ENCODE measurements at places on chromosomes 3 and 15.

- no peak for DNase-seq
These were observed 4.1 kb downstream of the MBNL1 start for GRCh38 chr3:152272771-152273242.

DNA sequence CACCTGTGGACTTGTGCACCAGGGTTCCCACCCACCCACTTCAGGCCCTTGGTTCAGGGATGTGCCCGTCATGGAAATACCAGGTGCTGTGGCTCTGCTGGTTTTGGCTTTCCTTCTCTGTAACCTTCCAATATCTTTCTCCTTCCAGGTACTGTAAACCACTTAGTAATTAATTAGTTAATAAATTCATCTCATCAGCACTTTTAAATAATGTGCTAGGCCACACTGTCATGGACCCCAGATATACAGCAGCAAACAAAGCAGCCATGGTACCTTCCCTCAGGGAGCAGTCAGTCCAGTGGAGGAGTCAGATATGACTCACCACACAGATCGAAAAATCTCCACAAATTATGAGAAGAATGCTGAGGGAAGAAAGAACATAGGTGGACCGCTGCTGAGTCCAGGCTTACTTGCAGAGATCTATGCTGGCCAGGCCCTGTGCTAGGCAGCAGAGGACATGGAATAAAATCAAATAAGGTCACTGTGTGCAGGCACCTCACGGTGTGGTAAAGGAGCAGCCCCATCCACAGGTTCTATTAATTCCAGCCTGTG lies 6.8 kb upstream of the GATA2 start:
- DNase-seq = no peak

DNA sequence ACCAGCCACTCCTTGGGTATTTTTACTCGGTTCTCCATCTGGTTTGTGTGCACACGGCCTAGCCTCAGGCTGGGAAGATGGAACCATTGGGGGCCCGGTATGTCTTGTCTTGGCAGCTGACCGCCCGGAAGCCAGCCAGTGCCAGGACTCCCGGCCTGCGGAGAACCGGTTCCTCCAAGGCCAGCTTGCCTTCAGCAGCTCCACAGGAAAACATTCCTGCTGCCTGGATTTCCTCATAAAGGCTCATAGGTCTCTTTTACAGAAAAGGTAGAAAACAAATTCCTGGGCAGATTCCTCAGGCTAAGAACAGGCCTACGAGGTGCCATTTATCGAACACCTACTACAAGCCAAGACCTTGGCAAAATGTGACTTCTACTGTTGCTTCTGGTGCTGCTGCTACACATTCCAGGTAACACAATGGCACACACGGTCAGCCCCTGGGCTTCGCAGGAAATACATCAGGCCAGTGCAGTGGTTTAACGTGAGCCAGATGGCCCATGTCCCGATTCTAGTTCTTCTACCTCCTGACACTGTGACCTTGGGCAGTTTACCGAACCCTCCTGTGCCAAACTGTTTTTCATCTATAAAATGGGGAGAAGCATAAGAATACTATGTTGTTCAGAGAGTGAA lies 141.8 kb downstream of the OPA1 start:
- DNase-seq = no peak

DNA sequence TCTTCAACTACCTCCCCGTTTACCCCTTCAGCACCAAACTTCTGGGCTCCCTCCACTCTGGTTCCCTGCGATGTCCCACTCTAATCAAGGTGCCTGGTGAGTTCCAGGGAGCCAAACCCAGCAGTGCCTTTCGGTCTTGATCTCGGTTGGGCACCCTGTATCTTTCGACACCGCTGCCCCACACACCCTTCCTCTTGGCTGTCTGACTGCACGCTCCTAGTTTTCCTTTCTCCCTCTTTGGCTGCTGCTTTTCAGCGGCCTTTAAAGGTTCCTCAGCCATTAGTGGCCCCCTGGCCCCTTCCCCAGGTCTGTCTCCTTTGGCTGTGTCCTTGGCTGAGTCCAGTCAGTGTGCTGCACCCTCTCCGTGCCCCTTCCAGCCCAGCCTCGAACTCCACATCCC lies 784 bp downstream of the TTLL3 start:
- no peak for DNase-seq

DNA sequence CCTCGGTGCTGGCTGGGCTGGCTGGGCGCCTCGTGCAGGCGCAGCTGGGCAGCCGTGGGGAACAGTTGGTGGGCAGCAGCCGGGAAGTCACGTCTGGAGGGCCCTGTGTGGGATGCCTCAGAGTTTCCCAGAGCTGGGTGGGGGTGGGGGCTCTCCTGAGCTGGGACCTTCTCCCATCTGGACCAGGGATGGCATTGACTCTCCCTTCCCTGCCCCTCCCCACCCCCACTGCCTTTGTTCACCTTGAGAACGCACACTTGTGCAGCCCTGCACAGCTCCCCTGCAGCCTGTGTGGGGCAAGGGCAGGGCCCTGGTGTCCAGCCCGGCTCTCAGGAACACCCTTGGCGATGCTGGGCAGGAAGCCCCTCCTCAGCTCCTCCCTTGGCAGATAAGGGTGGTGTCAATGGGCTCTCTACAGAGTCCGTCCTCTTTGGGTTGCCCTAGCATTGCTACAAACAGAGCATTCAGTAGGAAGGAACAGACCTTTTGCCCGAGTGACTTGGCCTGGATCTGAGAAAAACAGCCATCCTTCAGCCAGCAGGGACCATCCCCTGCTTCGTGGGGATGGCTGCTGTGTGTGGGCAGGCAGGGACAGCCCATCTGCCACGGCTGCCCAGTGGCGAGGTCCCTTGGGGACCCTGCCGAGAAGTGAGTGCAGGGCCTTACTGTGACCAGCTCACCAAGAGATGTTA lies 25.5 kb upstream of the KLF13 start:
- DNase-seq = no peak

- no peak for DNase-seq
These were observed 3.1 kb downstream of the MITF start for GRCh38 chr3:69742391-69742790.

DNA sequence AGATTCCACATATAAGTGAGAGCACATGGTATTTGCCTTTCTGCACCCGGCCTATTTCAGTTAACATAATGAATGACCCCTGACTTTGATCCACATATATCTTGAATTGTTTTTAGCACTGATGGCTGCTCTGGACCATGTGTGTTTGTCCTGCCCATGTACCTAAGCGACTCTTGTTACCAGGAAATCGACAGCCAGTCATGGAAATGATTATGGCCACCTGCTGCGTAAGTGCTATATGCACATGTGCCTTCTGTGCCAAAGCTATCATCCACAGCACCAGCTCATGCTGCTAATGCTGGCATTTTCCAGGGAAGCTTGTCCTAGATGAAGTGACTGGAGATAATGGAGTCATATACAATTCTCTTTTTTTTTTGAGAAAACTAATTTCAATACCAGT lies 103.7 kb downstream of the PEX5L start:
- DNase-seq = no peak

- DNase-seq = no peak
These were observed 2.6 kb downstream of the ILDR1 start for GRCh38 chr3:122019493-122019892.

GRCh38 chr3:37855363-37855970 lies 6.2 kb upstream of the CTDSPL start:
- peak; percentile 88 for DNase-seq

- no peak for DNase-seq
These were observed 49.3 kb downstream of the STRIT1 start for GRCh38 chr3:155244216-155244615.

GRCh38 chr3:73080216-73080966 lies 18.9 kb downstream of the EBLN2 start:
- no peak for DNase-seq

DNA sequence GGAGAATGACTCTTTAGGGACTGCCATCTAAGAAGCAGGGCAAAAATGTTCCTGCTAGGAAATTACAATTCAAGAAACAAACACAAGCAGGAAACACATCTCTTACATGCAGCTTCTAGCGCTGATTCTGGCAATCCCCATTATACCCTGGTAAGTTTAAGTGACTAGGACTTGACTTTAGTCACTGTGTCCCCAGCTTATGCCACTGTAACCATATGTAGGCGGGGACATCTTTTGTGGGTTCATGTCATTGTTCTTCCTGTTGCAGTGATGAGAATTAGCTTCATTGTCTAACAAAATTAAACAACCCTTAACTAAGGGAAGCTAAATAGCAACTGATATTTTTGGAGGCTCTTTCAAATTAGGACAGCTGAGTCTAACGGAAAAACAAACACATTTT lies 17.9 kb upstream of the FAM81A start:
- DNase-seq = no peak

- DNase-seq = no peak
These were observed 805.9 kb downstream of the AGBL1 start for GRCh38 chr15:86885616-86886015.

DNA sequence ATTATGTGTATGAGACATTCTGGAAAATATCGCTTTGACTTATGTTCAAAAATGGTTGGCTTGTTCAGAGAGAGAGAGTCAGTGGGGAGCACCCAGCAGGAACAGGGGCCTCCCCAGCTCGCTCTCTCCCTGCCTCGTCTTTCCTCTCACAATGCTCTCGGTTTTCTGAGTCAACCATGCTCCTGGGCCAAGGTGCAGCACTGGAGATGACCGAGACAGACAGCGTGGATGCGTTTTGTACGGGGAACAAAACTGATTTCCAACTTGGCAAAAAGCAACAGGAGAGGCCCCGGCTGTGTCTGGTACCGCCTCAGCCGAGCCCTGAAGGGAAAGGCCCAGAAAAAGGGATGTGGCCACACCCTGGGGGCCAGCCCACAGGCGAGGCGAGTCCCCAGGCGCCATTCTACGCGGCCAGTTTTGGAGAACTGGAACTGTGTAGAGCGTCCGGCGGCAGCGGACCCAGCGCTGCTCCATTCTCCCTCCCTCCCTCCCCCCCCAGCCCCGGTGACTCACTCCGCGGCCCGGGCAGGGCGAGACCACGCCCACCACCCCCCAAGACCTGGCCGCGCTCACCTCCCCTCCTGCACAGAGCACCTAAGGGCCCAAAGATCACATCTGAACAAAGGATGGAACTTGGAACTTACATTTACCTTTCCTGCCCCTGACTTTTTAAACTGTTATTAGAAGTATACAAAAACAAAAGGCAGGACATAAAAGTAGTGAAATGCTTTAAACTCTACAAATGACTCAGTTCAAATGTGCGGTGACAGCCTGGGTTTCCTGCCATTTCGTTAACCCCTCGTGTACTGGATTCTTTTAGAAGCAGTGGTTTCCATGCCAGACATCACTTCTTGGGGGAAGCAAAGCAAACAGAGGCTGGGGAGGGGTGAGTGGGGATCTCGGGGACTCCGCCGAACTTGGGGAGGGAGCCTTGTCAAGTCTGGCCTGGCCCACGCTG lies 12.7 kb downstream of the ATP10A start:
- DNase-seq = peak; percentile 11

DNA sequence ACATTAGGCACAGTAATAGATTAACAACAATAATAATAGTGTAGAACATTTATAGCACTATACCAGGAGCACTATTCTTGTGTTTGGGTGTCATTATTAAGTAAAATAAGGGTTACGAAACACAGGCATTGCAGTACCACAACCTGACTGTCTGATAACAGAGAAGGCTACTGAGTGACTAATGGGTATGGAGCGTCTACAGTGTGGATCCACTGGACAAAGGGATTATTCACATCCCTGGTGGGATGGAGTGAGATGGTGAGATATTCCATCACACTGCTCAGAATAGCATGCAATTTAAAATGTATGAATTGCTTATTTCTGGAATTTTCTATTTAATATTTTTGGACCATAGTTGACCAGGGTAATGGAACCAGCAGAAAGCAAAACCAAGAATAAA lies 18.2 kb downstream of the MINDY4B start:
- no peak for DNase-seq

DNA sequence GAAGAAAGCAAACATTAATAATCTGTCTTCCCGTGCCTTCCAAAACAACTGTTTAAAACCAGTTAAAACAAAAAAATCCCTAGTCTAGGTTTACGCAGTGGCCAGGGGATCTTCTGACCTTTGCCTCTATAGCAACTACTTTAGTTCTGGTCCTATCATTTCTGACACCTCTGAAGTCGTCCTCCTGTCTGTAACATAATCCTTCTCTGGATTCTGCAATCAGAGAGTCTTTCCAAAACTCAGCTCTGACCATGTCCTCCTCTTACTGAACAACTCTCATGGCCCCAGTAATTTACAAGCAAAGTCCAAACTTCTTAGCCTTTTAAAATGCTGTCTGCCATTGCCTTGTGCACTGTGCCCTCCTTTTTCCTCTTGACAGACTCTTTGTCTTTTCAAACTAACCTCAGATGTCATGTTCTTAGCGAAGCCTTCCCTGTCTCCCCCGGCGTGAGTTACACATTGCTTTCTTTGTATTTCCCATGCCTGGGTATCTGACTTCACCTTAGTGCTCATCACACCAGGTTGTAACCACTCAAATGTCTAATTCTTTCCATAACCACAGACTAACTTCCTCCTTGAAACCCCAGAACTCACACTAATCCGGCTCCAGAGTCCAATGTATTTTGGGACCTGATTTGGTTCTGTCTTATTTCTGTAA lies 105.2 kb upstream of the BNIP2 start:
- DNase-seq = no peak

- DNase-seq = no peak
These were observed 14.8 kb downstream of the GABRB3 start for GRCh38 chr15:26758079-26758478.

DNA sequence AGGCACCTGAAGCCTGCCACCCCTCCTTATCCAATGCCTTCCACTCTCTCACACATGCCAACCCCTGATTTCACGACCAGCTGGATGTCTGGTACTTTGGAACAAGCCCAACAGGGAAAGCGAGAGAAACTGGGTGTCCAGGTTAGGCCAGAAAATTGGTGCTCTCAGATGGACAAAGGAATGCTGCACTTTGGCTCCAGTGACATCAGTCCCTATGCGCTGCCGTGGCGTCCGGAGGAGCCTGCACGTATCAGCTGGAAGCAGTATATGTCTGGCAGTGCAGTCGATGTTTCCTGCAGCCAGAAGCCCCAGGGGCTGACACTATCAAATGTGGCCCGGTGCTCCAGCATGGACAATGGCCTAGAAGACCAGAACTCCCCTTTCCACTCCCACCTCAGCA lies 45.2 kb downstream of the CDAN1 start:
- no peak for DNase-seq

GRCh38 chr3:42174679-42175385 lies 83.7 kb downstream of the TRAK1 start:
- no peak for DNase-seq

DNA sequence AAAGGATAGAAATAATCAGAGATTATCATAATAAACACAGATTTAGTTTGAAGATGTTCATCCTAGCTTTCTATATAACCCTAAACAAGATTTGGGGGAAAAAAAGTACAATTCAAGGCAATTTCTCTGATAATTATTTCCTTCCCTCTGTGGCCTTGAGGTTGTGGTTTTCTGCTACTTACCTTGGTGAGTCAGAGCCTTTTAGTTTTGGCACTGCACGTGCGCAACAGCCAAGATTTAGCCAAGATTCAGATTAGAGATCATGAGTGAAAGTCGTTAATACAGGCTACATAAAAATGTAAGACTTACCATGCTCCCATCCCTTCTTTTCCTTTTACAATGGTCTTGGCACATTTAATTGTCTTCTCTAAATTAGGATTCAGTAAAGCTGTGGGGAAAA lies 6.7 kb downstream of the LYZL4 start:
- no peak for DNase-seq

Measured in anterior cingulate cortex (tissue), 58 donors.